Panc1 (cell line): ENCODE measurements at places on chromosomes 2 and 18.

DNA sequence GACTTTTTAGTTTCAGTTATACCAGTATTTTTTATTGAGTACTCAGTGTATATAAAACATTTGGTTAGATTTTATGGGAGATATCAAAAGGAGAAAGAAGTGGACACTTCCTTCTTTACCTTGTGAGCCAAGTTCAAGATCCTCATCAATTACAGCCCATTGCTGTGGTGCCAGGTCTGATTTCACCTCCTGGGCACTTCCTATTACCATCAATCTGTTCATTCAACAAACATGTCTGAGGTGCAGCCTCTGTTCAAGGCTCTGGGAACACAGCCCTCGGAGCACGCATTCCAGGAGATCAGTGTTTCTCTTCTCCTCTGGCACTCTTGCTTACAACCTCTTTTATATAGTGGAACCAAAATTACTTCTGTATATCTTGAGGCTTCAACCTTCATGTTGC, 171.4 kb upstream of the ALPP start:
- no peak for DNase-seq

- DNase-seq, result no peak
Observed at GRCh38 chr2:104793966-104794365, 59.9 kb upstream of the POU3F3 start.

DNA sequence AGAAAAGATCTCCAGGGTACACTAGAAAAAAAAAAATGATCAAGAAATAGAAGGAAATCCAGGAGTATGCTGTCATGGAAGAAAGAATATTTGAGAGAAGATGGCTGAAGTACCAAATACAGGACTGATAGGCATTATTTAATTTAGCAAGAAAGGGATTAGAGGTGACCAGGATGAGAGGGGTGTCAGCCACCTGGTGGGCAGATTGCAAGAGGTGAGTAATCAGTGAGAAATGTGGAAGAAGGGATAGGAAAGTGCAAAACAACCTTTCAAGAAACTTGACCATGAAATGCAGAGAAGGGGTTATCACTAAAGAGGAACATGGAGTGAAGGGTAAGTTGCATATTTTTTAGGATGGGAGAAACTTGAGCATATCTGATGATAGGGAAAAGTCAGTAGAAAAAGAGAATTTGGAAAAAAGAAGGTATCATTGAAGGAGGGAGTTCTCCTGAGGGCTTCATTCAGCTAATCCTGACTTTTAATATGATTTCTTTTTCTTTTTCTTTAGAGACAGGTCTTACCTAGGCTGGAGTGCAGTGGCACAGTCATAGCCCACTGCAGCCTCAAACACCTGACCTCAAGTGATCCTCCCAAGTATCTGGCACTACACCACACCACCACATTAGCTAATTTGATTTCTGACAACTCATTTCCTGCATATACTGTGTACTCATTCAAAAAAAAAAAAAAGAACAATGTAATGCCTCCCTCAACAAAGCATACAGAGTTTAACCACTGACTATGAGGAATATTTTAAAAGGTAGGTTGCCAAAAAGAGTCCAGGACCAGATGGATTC, 101.3 kb downstream of the LRP2 start:
- no peak for DNase-seq

- DNase-seq, result no peak
Observed at GRCh38 chr2:144470334-144470733, 49.6 kb downstream of the ZEB2 start.

- no peak for DNase-seq
Observed at GRCh38 chr2:15768615-15769014, 171.7 kb upstream of the MYCN start.

- no peak for DNase-seq
Observed at GRCh38 chr2:239140346-239141020, 260.3 kb downstream of the HDAC4 start.

- no peak for DNase-seq
Observed at GRCh38 chr2:164868563-164869419, 27.2 kb upstream of the COBLL1 start.

- DNase-seq, result no peak
Observed at GRCh38 chr2:66957677-66958076, 439.5 kb upstream of the ETAA1 start.

- DNase-seq, result no peak
Observed at GRCh38 chr2:231084565-231084964, 27.9 kb downstream of the PSMD1 start.

DNA sequence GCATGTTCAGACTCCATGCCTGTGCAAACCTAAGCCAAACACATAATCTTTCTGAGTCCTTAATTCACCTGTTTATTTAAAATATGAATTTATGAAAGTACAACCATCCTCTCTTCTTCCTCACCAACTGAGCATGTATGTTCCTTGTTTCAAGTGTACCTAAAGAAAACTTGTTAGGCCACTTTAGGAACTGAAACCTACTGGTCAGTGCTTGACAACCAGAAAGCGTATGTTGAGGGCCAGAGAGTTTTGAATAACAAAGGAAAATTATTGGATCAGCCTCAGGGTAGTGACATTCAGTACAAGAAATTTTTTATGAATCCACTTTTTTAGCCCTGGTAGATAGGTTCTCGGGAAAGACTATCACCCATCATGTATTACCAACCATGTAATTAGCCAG, 847.6 kb upstream of the CELF4 start:
- no peak for DNase-seq

GRCh38 chr2:176099728-176100546, at the start of gene HOXD12:
TSS of gene HOXD12 (plus strand) at chr2:176099795. CDS start at chr2:176099802, 7 bp downstream.
- DNase-seq, result no peak

DNA sequence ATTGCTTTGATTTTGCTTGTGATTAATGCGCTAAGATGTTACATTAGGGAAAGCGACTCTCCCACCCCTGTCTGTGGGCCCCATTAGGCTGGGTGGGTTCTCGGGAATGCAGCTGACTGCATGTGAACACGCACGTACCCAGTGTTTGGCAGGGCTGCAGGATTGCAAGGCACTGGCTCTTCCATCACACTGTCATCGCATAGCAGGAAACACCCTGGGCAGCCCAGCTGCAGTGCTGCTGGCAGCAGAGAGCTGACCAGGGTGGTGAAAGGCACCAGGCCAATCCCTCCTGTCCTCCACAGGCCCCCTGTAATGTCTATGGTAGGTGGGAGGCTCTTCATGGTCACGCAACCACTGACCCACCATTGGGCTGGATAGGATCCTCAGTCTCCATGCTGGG, 34.4 kb upstream of the FZD7 start:
- DNase-seq, result no peak

DNA sequence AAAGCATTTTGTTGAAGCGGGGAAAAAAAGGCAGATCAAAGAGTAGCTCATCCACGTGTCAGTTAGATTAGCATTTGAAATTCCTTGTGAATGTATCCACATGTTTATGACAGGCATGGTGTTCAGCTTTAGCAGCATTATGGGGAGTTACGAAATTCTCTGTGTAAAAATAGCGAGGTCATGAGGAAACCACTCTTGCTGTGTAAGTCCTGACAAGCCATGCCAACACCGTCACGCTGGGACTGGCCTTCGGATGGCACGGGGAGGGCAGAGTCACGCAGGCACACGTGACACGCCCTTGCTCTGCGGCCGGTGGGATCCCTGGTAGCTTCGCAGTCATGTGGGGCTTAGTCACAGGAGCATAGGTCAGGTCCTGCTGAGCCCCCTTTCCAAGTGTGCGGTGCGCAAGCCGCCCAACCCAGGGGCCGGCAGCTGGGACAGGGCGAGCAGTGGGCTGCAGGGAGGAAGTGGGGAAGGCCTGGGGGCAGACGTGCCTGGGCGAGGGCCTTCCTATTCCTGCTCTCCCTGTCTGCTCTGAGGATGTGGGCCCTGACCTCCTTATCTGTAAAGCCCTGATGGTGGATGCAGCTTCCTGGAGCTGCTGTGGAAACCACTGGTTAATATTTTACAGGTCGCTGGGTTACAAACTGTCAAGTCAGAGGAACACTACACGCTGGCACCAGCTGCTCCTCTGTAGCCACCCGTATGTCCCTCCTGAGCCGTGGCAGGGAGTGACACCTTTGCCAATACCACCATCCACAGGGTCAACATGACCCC, 18.0 kb downstream of the MBP start:
- DNase-seq, result no peak

GRCh38 chr18:54828986-54829385, 709 bp downstream of the RAB27B start:
- no peak for DNase-seq
